ENCODE measurements at places on chromosomes 2 and 18.

GRCh38 chr2:60554646-60555065 lies 1.2 kb upstream of the BCL11A start:
- no peak for DNase-seq

- no peak for DNase-seq
Observed at GRCh38 chr2:144366825-144367429, 153.0 kb downstream of the ZEB2 start.

GRCh38 chr2:184945326-184945725 lies 347.0 kb downstream of the ZNF804A start:
- DNase-seq, result no peak

GRCh38 chr2:643334-643733 lies 33.9 kb downstream of the TMEM18 start:
- no peak for DNase-seq

DNA sequence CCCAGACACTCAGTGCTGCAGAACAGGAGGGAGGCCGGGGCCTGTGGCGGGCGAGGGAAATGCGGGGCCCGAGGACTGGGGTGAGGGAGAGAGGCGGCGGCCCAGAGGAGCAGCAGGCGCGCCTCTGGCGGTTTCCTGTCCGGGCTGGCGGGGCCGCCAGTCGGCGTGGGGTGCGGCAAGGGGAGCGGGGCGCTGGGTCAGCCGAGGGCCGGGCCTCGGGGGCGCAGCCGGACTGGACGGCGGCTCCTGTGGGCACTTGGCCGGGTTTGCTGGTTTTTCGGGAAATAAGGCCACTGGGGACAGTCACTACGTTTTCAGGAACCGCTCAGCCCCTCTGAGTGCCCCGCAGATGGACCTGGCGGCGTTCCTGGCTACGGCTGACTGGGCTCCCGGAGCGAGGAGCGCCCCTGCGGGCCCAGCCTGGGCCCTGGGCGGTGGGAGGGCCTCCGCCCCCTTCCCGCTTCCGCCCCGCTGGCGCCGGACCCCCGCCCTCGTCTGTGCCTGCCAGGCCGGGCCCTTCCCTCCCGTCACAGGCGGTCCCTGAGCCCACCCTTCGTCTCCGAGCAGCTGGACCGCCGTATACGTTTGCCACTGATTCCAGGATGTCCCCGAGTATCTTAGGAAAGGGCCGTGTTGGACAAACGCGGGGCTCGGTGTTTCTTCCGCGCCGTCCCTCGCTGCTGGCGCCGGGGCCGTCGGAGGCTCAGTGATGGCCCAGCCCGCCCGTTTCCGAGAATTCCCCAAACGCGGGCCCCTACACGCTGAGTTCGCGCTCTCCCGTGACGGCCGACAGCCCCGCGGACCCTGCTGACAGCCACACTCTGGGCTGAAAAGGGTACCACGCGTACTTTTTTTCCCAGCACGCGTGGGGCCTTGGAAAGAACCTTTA lies 84.6 kb downstream of the FAM210A start:
- no peak for DNase-seq

GRCh38 chr2:177037569-177037968 lies 175.0 kb upstream of the HNRNPA3 start:
- no peak for DNase-seq

DNA sequence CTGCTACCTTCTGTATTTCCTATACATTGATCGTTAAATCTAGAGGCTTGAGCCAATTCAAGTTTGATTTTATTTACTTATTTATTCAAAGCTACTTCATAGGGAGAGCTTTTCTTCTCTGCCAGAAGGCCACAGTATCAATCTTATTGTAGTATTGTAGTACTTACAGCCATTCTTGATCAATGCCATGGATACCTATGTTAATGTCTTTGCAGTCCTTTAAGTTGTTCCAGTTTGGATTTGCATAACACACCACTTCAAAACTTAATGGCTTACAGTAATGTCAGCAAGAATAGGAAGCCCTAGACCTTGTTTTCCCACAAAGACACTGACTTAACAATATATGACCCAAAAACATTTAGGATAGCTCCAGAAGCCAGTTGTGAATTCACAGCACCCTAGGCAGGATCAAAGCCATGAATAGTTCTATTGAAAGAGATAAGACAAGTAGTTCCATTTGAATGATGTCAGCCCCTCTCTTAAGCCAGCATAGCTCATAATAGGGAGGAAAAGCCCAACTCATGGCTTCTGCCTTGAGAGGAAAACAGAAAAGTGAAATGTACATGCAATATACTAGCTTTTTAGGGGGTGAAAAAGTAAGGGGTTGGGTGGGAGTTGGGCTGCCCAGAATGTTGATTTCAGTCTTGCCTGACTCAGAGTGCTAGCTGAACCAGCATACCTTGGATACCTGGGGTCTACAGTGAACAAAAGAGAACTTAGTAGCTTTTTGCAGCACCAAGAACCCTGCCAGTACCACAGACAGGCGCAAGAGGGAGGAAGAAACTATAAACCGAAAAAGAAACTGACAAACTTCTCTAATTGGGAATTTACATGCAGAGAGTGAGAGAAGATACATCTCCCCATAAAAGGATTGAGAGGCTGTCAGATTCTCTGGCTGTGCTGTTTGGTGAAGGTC lies 101.4 kb downstream of the CAMKMT start:
- no peak for DNase-seq

- no peak for DNase-seq
Observed at GRCh38 chr2:202046572-202046971, 12.9 kb downstream of the FZD7 start.

DNA sequence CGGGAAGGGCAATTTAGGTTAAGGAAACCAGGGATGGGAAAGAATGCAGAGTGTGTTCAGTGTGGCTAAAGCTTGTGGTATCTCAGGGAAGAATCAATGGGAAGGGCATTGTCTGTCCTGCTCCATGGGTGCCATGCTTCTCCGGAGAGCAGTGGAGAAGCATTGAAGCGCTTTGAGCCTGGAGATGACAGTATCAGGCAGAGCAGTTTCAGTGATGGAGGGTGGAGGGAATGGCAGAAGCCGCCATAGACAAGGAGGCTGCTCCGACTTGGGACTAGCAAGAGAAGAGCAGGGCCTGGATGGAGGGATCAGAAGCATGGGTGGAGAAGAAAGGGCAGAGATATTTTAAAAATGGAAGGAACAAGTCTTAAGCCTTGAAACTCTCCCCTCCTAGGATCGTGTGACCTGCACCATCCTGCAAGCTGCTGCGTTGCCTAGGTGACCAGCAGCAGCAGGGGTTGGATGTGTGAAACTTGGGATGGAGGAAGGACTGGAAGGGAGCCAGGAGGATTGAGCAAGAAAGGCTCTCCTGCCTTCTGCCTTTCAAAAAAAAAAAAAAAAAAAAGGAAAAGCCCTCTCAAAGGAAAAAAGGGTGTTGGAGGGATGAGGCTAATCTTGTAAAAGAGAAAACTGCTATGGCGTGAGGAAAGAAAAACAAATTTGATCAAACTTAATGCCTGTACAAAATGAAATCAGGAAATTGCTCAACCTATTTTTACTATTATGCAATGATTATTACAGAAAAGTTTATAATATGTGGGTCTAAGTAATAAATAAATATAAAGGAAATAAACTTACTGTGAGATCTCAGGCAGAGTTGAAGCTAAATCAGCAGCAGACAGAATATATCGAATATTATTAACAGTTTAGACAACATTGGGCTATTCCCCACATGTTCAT lies 493.8 kb upstream of the NRP2 start:
- DNase-seq, result no peak

- no peak for DNase-seq
Observed at GRCh38 chr2:189835855-189836558, 51.8 kb downstream of the PMS1 start.

GRCh38 chr18:7116792-7117389 lies 706 bp downstream of the LAMA1 start:
- DNase-seq, result no peak

DNA sequence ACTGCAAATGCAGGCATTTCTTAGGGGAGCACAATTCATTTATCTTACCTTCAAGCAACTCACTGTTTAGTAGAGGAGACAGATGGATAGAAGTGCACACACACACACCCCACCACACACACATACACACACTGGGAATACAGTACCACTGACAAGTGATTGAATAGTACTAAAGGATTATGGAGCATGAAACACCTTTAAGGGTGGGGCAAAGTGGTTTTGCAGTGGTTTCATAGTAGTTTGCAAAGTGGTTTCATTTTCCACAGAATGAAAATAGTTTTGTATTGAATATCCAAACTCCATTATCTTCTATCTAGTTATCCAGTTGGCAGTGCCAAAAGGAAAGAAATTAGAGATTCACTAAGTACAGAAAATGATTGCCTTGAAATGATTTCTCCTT lies 18.9 kb downstream of the KIF5C start:
- DNase-seq, result no peak

DNA sequence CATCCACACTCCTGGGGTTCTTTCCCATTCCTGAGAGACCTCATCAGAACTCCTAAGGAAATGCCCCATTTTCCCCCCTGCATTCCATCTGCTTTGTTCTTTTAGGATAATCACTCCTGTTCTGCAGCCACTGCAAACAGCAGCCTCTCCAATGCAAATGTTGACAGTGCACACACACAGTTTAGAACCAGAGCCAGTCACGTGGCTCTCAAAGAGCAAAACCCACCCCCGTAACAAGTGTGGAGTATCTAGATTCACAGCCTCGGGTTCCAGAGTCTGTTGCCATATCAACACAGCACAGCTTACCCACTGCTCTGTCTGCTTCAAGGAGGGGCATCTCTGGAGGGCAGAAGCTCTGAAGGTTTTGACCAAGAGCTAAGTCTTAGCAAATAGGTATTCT lies 180.0 kb downstream of the NAPG start:
- no peak for DNase-seq

DNA sequence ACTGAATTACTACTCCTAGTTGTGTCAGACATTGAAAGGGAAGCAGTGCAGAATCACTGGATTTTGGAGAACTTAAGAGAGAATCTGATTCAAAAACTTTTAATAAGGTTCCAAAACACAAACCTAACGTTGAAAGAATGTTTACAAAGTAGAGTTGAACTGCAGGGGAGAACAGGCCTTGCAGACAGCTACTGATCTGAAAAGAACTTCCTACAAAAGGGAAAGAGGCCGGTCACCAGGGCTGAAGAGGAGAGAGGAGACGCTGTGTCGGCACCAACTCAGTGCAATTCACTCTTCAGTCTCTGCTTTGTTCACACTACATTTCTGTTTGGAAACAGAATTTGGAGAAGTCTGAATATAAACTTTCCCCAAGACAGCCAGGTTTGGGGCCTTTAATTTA lies 124.0 kb downstream of the GAREM1 start:
- DNase-seq, result no peak

- no peak for DNase-seq
Observed at GRCh38 chr2:3246406-3246805, 131.2 kb downstream of the EIPR1 start.

DNA sequence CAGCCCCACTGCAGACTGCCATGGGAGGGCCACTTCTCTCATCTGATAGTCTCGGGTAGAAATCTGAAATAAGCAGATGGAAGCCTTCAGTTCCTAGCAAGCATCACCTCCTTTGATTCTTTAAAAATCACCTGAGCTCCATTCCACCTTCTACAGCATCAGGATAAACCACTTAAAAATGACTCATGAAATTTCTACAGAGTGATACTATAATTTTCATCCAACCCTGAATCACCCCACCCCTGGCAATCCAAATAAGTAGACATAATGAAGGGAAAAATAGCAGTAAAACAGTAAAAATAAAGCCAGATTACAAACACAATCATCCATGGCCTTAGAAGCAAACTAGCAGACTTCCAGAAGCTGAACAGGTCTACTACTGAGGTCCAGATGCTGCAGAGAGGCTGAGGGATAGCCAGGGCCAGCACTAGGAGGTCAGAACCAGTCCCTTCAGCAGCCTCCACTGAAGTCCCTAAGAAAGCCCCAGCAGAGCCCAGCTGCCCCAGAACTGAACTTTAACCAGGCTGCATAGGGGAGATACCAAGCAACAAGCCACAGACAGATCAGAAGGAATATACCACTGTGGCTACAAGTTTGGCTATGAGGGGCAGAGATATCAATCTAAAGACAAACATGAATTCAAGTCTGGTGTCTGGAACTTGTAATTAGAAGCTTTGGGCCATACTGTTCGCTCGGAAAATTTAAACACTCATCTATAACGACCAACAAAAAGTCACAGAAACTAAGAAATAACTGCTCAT lies 54.7 kb upstream of the RNU4ATAC start:
- no peak for DNase-seq

DNA sequence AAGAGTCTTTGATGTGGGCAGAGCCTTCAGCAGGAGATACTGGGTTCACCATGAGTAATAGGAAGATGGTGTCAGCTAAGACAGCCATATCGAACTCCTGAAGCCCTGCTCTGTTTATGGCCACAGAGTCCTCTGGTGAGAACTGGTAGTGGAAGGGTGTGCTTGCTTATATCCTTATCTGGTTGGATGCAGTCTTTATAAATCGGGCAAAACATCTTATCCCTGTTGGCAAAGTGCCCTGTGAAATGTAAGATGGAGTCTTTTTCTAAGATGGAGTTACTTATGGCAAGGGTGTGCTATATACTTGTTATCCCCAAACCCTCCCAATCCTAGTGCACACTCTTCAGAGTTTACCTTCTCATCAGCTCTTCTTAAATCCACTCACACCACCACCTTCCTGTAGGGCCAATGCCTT lies 190.8 kb upstream of the PARD3B start:
- DNase-seq, result no peak

GRCh38 chr18:73110307-73110706 lies 242.5 kb upstream of the NETO1 start:
- no peak for DNase-seq

GRCh38 chr2:96685577-96686459 lies 43.3 kb downstream of the FER1L5 start:
- DNase-seq, result no peak

DNA sequence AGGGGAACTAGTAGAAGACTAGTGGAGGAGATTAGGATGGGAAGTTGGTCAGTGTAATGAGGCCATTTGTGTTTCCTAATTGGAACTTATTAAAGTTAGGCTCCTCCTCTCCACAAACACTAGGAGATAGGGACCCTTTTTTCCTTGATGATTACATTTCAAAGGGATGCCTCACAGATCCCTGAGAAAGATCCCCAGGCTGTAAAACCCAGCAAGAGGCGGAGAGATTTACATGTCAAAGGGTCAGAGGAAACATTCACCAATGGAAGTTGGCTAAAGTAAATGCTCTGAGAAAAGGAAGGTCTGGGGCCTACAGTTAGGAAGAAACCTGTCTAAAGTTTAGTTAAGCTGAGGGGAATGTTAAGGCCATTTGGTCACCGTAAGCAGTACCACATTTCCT lies 1.4 kb upstream of the CCDC85A start:
- DNase-seq, result no peak

DNA sequence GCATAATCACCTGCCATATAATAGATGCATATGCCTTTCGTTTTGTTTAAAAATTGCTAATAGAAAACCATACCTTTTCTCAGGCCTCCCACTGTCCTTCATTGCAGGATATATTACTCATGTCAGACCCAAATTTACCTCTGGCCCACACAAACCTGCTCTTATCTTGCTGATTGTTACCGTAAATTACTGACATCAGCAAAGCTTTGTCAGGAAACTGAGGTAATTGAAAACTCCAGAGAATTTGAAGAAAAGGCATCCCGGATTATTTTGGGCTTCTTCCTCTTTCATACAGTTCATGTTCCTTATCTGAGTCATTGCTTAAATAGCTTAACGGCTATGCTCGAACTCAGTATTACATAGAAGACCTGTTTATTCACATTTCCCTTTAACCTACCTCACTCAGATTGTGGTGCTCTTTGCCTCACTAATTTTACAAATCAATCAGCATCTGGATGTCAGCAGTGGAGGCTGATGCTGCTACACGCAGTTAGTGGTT lies 145.7 kb downstream of the ZEB2 start:
- DNase-seq, result no peak

GRCh38 chr18:8051453-8051852 lies 484.3 kb downstream of the PTPRM start:
- DNase-seq, result no peak

GRCh38 chr2:120690521-120690920 lies 45.1 kb upstream of the GLI2 start:
- DNase-seq, result no peak

- DNase-seq, result no peak
Observed at GRCh38 chr2:112217854-112218253, 37.0 kb downstream of the ZC3H8 start.

Measured in GM04503 (cell line).